ENCODE measurements at places on chromosomes 5 and 9. TPM values are rescaled to one million over a fixed set of nuclear protein-coding genes. Genes with fewer than 3 reads are reported as not detected.

The C5orf46 gene
- total RNA-seq = not detected

The ENTREP1 gene
- total RNA-seq = 23.2 TPM

The HTR1A gene
- total RNA-seq = not detected

The SMIM33 gene
- total RNA-seq = not detected

The BAAT gene
- not detected for total RNA-seq

The WDR38 gene
- total RNA-seq = not detected

The C1QTNF3 gene
- 7.5 TPM for total RNA-seq

The PDE6A gene
- 5.6 TPM for total RNA-seq

DNA sequence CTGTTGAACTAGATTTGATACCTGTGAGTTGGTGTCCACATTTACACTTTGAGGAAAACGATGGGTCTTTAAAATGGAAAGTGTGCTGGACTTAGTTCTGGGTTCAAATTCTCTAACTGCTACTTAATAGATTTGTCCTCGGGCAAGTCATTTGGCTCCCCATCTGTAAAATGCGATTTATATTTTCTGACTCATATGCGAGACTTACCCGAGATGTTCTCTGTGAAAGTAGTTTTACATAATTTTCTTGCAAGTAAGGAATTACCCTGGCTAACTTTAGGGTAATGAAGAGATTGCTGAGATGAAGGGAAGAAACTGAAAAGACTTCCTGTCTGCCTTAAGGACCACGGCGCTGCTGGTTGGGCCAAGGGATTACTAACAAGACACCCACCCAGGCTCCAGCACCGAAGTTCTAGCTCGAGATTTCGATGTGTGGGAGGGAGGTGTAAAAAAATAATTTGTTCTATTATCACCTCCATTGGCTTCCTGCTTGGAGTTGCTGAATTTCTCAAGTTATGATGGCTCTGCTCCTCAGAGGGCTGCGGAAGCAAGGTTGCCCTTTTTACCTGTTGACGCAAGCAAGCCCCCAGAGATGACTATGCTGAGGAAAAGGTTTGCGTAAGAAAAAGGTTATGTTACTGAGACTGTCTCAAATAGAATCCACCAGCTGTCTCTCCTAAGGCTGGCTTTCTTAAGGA is 24.1 kb downstream of the PCSK1 start:
- no peak for DNase-seq

- no peak for DNase-seq
Measured at GRCh38 chr5:83220331-83220730, 143.0 kb downstream of the XRCC4 start.

DNA sequence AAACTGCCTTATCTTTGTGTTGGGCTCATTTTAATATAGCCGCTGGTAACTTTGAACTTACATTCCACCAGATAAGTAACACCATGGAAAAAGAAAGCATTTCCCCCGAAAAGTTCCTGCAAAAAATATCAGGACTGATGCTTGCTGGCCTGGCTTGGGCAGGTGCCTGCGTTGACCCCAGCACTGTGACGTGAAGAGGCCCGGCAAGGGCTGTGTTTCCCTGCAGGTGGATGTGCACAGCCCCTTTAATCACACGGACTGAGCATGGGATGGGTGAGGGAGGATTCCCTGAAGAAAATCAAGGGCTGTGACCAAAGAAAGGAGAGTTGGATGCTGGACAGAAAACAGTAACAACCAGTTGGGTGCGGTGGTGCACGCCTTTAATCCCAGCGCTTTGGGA is 138.2 kb downstream of the NSG2 start:
- no peak for DNase-seq

GRCh38 chr5:127320032-127320965 is 29.7 kb downstream of the MEGF10 start:
- no peak for DNase-seq

DNA sequence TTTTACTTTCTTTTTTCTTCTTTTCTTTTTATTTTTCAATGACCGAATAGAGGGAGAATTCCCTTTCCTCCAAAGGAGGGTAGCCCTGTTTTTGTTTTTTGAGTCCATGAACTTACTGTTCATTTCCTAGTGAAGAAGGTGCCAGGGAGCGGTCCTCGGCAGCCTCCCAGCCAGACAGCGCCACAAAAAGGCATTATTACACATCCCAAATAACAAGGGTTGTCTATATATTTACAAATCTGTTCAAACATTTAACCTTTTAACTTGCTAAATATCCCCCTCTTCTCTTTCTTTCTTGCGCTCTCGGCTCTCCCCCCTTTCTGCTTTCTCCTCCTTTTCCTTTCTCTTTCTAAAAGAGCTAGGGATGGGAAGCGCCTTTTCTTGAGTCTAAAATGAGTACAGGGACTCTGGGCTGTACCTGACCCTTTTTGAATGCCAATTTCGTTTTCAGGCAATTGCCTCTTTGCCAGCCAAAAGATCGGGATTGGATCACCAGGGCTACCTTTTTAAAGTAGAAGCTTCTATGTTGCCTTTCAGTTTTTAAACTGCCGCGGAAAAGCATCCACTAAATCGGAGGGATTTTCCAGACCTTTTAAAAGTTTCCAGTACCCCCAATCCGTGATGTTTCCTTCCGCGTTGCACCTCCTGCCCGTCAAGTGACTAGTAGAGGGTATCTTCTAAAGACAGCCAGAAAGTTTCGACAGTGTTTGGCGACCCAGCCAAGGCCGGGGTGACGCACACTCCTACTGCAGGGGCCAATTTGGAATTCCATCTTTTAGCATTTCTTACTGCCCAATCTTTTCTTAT is 125.6 kb downstream of the TMEM161B start:
- peak; percentile 21 for DNase-seq

- no peak for DNase-seq
Measured at GRCh38 chr5:79070350-79070667, 742 bp downstream of the BHMT2 start.

GRCh38 chr5:37437711-37438110 is 58.6 kb downstream of the WDR70 start:
- no peak for DNase-seq

- DNase-seq = no peak
Measured at GRCh38 chr9:133436681-133437080, 14.5 kb downstream of the ADAMTS13 start.

DNA sequence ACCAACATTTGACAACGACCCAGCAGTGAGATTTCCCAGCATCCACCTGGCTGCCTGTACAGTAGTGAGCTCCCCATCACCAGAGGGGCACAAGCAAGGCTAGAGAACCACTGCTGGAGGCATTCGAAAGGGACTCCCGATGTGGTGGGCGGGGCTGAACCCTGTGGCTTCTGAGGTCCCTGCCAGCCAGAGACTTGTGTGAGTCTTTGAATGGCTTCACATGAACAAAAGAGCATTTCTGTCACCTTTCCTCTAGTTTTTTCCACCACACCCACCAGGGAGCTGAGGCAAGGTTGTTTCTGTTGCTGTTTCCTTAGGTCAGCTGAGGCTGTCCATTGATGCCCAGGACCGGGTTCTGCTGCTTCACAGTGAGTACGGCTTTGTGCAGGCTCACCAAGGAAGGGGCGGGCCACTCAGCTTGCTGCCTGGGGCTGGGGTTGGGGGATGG is 15.7 kb downstream of the RGS3 start:
- peak; percentile 55 for DNase-seq

DNA sequence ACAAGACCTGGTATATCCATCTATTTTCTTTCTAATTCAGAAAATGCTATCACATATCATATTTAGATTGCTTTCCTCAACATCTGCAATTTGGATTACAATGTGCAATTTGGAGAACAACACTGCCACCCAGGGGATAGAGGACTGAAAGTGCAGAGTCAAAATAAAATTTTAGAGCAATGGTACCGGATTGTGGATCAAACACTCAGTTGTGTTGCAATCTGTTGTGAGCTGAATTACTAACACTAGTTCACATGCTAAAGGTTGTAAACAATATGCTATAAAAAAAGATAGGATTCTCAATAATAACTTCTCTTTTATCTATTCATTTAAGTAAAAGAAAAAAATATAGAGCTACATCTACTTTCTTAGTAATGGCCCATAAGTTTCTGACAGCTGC is 11.9 kb upstream of the SRFBP1 start:
- peak; percentile 21 for DNase-seq

GRCh38 chr9:109385499-109385898 is 64.6 kb upstream of the EPB41L4B start:
- DNase-seq = no peak

- no peak for DNase-seq
Measured at GRCh38 chr5:17075236-17075635, 139.1 kb upstream of the MYO10 start.

DNA sequence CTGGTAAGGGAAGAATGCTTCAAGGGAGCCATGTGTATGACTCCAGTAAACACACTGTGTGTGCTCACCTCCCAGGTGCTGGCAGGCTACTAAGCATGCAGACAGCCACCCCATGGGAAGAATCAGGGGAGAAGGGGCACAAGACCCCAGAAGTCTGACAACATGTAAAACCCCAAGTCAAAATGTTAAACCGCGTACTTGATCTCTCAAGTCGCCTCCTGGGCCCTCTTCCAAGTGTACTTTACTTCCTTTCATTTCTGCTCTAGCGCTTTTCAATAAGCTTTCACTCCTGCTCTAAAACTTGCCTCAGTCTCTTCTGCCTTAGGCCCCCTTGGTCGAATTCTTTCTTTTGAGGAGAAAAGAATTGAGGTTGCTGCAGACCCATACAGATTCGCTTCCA is 31.3 kb downstream of the DAPK1 start:
- DNase-seq = no peak

DNA sequence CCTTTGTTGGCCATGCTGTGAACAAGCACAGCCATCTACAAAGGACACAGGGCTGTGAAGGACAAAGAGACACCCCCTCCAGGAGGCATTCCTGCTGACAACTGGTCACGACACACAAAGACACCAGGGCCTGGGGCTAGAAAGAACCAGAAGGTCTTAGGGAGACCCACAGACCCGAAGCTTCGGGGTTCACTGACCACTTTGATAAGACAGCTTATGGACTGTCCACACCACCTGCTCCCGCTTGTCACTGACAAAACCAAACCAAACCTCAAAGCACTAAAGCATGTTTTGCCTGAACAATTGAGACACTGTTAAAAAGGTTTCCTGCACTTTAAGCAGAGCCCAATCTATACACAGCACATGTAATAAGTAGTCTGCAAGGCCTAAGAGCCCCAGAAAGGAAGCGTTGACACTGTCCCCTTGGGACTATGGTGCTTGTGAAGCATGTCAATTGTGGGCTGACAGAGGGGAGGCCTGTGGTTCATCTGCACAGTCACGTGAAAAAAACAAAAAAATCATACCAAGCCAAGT is 185.0 kb downstream of the GAPVD1 start:
- DNase-seq = no peak

DNA sequence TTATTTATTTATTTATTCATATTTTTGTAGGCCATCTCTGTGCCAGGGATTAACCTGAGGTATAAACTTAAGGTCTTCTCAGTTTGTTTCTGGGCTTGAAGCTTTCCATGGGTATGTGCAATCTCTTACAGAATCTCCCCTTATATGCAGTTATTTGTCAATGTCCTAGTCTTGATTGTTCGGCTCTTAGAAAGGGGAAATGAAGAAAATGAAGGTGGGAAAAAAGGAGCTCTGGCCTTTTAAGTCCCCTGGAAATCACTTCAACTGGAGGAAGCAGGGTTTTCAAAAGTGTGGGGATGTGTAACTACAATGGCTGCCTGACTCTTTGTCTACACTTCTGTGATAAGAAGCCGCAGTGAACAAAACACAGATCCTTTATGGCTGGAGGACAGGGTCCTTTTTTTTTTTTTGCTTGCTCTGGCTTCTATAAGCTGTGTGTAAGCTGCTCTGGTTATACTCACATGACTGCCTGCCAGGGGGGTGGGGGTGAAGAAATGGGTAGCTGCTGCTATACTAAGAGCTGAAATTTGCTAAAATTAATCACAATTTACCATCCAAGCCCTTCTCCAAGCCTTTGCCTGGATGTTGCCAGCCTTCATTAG is 33.7 kb downstream of the CENPP start:
- DNase-seq = no peak

DNA sequence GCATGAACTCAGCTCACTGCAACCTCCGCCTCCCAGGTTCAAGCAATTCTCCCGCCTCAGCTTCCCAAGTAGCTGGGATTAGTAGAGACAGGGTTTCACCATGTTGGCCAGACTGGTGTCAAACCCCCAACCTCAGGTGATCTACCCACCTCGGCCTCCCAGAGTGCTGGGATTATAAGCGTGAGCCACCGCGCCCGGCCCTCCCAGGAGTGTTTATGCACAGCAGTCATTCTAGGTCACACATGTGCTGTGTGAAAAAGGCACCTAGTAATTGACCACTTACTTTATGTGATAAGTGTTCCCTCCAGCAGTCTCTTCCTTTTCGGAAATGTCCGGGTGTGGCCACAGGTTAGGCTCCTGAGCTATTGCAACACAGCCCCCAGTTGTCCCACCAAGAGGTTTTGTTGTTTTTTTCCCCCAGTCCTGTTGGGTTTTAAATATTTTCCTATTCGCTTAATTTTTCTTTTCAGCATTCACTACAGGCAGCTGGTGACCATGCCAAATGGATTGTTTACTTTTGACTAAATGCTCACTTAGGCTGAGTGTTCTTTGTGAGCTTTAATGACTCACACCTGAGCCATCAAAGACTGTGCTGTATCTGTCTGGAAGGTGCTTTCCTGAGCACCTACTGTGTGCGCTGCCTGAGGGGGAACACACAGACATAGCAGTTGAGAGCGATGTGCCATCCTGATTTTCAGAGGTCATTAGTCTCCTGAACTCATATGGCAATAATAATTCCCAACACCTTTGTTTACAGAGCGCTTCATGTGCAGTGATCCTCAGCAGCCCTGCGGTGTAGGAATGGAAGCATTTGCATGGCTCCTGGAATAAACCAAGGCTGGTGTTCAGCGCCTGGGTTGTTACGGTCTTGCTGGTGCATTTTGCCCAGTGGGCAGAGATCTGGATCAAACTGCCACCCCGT is 94.3 kb downstream of the MVB12B start:
- DNase-seq = no peak

DNA sequence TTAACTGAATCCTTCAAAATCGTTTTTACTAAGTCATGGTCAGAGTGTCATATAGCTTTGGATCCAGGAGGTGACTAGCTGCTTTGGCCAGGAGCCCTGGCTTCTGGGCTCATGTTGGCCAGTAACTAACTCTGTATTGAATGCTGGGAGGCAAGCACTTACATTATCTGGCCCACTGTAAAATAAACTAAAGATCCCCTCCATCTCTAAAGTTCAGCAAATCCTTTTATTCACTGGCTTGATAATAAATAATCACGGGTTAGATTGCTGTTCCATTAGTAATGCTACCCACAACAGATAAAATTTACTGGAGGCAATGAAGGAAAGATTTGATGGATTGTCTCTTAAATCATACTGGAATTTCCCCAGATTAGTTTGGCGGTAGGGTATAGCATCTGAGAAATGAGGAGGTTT is 382.2 kb upstream of the TLE4 start:
- no peak for DNase-seq

- no peak for DNase-seq
Measured at GRCh38 chr9:129489838-129490582, 130.9 kb downstream of the C9orf50 start.

- no peak for DNase-seq
Measured at GRCh38 chr5:163759000-163759704, 253.7 kb downstream of the MAT2B start.

DNA sequence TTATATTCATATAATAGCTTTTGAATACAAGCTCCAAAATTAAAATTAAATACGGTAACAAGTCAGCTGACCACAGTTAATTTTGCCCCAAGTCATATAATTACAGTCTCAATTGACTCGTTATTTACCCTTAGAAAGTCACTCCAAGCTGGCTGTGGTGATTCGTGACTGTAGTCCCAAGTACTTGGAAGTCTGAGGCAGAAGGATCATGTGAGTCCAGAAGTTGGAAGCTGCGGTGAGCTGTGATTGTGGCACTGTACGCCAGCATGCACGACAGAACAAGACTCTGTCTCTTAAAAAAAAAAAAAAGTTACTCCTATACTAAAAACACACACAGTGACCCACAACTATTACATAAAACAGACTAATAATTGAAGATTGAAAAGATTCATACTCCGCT is 31.6 kb upstream of the DTWD2 start:
- no peak for DNase-seq

GRCh38 chr5:149496166-149496565 is 55.1 kb downstream of the CSNK1A1 start:
- no peak for DNase-seq

Data from transverse colon (tissue), 4 donors.